ENCODE measurements at places on chromosomes 13 and 19.

GRCh38 chr19:41192574-41193429 is at the start of gene CYP2S1:
Gene CYP2S1 (plus strand): TSS chr19:41193219. CDS start chr19:41193265, 46 bp downstream.
- no peak for DNase-seq

DNA sequence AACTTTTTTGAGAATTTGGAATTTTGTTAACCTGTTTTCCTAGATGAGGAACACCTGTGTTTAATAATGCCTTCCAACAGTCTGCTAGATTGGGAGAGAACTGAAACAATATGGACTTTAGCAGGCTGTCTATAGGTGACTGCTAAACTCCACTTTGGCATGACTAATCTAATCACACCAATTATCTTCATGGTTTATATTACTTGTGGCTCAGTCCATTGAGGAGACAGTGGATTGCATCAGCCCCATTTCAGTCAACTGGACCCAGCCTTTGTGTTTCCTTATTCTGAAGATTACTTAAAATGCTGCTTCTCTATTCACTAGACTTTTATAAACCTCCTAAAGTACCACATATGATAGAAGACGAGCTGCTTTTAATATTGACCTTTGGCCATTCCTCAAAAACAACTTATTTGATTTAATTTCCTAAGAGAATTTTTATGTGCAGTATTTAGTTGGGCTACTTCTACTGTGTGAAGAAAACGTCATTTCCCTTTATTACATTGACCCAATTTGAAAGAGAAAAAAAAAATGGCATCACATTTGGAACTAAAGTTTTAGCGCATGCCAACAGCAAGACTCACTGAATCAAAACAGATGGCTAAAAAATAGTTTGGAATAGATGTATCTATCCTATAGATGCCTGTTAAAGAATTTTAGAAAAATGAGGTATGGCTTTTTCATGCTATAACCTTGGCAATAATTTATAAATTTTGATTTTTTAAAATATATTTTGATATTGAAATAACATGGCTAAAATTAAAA is 295.8 kb downstream of the NDFIP2 start:
- peak; percentile 61 for DNase-seq

DNA sequence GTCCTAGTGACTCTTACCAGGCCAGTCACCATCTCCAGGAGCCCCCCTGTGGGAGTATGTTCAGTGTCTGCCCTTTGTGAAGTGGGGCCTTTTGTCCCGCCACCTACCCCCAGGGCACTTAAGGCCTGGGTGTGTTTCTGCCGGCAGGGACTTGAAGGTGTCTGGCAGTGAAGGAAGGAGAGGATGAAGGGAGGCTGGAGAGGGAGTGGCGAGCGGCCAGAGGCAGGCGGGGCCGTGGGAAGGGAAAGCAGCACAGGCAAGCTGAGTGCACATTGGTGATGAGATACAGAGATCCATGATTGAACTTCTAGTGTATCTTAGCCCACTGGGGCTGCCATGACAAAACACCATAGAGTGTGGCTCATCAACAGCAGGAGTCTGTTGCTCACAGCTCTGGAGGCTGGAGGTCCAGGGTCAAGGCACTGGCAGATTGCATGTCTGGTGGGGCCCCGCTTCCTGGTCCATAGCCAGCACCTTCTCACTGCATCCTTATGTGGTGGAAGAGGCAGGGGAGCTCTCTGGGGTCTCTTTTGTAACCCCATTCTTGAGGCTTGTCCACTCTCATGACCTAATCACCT is 17.5 kb downstream of the CUL4A start:
- DNase-seq: no peak

- DNase-seq: no peak
These were observed 20.4 kb downstream of the ZNF708 start for GRCh38 chr19:21308773-21309172.

DNA sequence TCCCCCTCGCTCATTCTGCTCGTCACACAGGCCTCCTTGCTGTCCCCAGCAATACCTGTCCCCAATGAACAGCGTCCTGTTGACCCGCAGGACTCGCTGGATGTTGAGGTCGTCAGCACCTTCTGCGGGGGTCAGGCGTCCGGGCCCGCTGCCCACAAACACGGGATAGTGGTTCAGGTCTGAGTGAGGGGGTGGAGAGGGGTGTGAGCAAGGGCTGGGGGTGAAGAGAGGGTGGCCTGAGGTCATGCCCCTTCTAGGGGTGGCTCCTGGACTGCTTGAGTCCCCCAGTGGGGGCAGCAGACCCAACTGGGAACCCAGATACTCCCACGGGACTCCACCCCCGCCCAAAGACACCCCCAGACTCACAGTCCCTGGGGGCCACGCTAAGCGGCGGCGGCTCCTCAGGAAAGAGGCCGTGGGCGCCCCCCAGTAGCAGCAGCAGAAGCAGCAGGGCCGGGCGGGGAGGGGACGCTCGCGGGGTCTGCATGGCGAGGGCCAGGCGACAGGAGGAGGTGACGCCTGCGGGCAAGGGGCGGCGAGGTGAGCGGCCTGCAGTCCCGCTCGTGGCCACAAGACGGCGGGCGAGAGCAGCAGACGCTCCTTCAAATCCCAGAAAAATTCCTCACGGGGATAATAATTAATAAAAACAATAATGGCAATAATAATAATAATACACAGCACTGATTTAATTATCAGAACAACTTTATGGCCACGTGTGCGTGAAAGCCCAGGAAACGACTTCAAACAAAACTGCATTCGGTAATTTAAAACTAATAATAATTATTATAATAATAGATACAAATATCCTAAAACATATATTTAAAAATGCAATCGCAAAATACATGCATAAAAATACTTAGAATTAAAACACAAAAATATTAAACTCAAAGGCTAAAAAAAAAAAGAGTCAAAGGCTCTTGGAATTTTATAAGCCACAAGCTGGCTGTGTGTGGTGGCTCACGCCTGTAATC is 1.2 kb downstream of the SEMA6B start:
- DNase-seq: no peak

DNA sequence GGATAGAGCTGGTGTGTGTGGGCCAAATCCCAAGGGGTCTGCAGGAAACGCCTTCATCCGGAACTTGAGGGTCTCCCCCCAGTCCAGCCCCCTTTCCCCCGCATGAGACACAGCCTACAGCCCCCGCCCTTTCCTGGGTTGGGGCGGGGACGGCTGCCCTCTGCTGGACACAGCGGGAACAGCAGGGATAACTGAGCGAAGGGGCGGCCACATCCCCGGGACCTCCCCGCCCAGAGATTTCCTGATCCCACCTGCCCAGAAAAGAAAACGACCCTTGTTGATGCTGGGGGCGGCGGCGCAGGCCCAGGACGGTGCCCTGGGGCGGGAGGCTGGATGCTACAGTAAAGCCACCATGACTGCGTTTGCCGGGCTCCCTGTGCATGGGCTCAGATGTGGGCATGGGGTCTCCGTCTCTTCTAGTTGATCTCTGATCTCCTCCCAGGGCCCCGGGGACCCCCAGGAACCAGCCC is 14.2 kb downstream of the ONECUT3 start:
- peak; percentile 30 for DNase-seq

GRCh38 chr19:44142059-44142433 is 692 bp downstream of the ZNF234 start:
- peak; percentile 28 for DNase-seq

GRCh38 chr19:46124638-46125115 is at the start of gene IGFL3:
Gene IGFL3 (minus strand): TSS chr19:46124688. CDS start chr19:46124649, 39 bp downstream.
- DNase-seq: peak; percentile 45

GRCh38 chr19:18741124-18742121 is 49.7 kb downstream of the COMP start:
- DNase-seq: no peak

GRCh38 chr13:56837161-56837560 is 303.6 kb upstream of the PRR20A start:
- no peak for DNase-seq

DNA sequence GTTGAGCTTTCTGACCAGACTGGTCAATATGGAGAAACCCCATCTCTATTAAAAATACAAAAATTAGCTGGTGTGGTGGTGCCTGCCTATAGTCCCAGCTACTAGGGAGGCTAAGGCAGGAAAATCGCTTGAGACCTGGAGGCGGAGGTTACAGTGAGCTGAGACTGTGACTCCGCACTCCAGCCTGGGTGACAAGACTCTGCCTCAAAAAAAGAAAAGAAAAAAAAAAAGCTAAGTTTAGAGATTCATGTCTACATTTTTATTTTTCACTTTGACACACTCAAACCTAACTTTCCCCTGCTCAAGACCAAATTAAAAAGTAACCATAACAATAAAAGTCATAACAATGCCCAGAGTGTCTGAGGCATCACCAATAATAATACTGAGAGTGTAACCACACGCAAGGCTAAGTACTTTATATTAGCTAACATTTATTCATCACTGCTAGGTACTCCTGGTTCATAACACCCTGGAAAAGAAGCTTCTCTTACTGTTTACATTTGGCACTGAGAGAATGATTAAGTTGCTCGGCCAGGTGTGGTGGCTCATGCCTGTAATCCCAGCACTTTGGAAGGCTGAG is 5.7 kb downstream of the IRGC start:
- no peak for DNase-seq

GRCh38 chr19:37593996-37594303 is 642 bp downstream of the ZNF571 start:
- no peak for DNase-seq

DNA sequence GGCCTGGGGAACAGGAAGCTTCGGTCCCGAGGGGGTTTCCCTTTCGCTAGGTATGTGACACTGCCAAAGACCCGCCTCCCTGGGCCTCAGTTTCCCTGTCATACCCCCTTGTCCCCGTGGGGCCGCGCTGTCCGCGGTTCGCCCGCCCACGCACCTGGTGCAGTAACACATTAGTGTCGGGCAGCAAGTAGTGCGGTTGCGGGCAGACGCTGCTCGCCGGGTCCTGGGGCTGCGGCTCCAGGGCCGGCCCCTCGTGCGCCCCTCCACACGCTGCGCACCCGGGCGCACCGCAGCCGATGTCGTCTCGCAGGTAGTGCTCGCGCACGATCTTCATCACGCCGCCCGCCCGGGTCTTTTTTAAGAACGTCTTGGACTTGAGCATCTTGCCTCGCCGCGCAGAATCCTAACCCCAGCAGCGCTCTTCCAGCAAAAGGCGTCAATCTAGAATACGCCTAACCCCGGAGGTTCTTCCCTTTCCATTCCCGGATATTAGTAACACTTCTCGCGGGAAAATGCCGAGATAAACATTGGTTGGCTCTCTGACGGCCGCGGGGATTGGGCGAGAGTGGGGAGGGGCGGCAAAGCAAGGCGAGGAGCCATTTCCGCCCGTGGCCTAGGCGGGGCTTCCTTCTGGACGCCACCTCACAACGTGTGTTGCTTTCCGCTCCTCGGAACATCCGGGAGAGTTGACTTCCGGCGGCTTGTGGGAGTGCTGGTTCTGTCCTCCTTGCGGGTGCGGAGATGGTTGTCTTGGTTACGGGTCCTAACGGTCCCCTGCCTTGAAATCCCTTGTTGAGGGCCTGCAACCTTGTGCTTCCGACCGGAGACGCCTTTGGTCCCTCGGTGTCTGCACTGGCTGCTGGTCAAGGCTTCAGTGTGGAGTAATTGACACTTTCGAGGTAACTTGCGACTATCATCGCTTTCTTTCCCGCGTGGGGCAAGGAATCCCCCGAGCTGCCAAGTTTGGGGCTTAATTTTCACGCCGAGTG is at the start of the genes DIS3 and PIBF1:
DIS3 (minus strand) TSS at position 450 of the 989 bp plus-strand sequence; CDS start at position 382, 68 bp downstream.
PIBF1 (plus strand) TSS at position 683 of the 989 bp plus-strand sequence. CDS start 1,337 bp downstream, outside the sequence.
- peak; percentile 99 for DNase-seq

DNA sequence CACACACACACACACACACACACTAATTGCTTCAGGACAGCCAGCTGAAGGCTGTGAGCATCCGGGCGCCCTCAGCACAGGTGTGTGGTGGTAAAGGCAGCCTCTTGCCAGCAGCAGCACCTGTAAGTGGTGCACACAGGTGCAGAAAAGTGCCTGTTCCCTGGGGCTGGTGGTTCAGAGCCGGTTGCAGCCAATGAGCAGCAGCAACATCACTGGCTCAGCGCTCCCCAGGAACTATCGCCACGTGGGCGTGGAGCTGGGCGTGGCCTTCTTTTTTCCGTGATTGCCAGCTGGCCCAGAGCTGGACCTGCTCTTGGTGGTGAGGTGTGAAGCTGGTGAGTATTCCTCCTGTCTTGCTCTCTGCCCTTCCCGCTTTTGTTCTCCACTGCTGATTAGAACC is at the start of gene NLRP5:
NLRP5 (plus strand) TSS at position 289 of the 400 bp plus-strand sequence.
- DNase-seq: no peak

DNA sequence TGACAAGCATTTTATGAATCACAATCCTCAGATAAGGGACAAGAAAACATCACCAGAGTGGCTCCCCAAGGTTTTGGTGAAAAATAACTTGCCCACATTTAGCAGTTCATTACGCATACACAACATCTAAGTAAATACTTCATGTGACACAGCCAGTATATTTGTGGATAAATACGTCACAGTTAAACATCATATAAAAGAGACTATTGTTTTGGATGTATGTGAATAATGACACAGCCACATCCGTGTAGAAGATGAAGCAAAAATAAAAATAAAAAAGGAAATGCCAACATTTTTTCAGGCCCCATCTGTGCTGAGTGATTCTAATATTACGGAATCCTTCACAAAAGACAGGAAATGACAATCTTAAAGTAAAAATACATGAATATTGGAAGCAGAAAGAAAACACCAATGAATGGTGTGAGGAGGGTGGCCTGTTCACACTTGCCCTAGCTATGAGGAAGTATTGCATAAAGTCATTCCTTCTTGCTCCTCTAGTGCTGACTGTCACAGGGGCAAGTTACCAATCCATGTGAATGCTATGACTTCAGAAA is 457.1 kb downstream of the KLF12 start:
- DNase-seq: peak; percentile 56

DNA sequence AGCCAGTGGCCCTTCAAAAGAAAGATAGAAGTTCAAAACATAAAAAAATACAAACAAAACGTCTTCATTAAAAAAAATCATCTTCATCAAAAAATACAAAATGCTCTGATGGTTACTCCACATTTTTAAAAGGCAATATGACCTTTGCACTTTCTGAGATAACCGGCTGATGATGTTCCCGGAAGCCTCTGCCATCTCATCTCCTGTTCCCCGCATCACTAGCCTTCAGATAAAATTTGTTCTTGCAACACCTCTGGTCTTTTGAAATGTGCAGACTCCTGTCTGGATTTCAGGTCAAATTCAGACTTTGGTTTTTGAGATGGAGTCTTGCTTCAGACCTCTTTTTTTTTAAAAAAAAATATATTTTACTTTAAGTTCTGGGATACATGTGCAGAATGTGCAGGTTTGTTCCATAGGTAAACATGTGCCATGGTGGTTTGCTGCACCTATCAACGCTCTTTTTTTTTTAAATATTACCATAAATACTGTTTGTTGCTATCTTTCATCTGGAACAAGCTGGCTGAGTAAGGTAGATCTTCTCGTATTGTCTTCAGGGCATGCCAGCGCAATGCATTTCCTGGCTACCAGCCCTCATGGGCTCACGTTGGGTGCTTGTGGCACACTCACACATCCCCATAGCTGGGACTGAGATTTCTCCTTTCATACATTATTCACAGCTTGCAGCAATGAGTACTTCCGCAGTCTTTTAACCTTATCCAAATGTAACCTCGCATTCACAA is 418.9 kb upstream of the ARGLU1 start:
- DNase-seq: no peak

- no peak for DNase-seq
These were observed 37.7 kb downstream of the MAP4K1 start for GRCh38 chr19:38580080-38580479.

DNA sequence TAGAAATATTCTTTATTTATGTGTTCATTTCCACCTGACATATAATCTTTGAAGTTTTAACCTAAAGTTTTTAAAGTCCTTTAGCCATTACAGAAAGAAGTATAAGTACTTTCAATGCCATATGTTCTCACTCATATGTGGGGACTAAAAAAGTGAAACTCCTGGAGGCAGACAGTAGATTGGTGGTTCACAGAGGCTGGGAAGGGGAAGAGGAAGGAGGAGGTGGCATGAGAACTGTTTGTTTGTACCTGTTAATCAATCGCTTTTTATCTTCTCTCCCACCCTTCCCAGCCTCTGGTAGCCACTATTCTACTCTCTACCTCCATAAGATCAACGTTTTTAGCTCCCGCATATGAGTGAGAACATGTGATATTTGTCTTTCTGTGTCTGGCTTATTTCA is 131.1 kb downstream of the MYO16 start:
- no peak for DNase-seq

GRCh38 chr19:14114854-14115253 is 2.7 kb downstream of the PRKACA start:
- DNase-seq: no peak
